ENCODE measurements at places on chromosomes 5 and 9. TPM values are rescaled to one million over a fixed set of nuclear protein-coding genes. Genes with fewer than 3 reads are reported as not detected.

Gene DRD1
- total RNA-seq = not detected

Gene MVB12B
- total RNA-seq = 0.49 TPM

Gene OGN
- total RNA-seq = not detected

Gene NUTM2G
- not detected for total RNA-seq

Gene GCNT1
- 7.0 TPM for total RNA-seq

Gene PCDHGB5
- total RNA-seq = 0.43 TPM

Gene SOWAHA
- total RNA-seq = 0.59 TPM

Gene CLINT1
- 92.1 TPM for total RNA-seq

All from activated CD4-positive, alpha-beta T cell treated with anti-CD3 and anti-CD28 coated beads, Interleukin-2, amount 10 ng/mL, durations not matched to agents 24 days and 14 days (primary cell).